Stimulated activated memory B cell treated with anti-CD40 and anti-IgM and Interleukin-4, amounts not matched to agents 10 μg/mL and 1 μg/mL and 100 μg/mL, for 72 hours (primary cell): ENCODE measurements at places on chromosomes 7 and 10.

- ATAC-seq = no peak
These were observed 44.2 kb upstream of the FOXL3 start for GRCh38 chr7:245574-246295.

GRCh38 chr10:127906548-127907377 is at the start of gene PTPRE:
TSS of gene PTPRE (plus strand) at chr10:127907103. CDS start at chr10:128040882, 133,779 bp downstream.
- ATAC-seq = peak; percentile 88

- ATAC-seq = no peak
These were observed 151.3 kb upstream of the FAM20C start for GRCh38 chr7:40799-41750.

DNA sequence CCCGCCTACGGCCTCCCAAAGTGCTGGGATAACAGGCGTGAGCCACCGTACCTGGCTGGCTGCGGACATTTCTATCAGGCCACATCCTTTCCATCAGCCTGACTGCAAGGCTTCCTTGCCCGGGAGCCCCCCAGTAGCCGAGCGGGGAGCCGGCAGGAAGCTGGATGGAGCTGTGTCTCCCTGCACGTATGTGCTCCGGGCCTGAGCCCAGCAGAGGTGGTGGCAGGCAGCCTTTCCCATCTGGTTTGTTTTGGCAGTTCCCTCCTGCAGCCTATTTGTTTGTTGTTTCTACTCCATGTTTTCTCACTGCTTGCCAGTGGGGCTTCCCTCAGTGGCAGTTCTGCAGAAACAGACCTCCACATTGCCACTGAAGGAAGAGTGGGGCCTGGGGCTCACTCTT is 5.4 kb downstream of the POP7 start:
- ATAC-seq = no peak

DNA sequence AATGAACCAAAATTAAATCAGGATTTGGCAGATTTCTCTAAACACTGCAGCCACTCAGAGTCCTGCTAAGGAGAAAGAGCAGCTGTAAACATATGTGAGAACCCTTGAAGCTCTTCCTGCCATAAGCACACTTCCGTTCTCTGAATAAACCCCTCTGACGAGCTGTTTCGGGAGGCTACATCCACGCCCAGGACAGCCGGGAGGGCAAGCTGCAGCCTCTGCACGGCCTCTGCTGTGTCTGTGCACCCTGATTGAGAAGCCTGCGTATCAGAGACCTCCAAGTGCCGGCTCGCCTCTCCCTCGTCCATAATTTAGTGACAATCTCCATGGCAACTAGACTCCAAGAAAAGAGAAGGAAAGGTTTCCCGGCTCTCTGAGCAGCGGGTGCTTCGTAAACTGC is 114.4 kb downstream of the PTPRN2 start:
- ATAC-seq = no peak

GRCh38 chr10:108775911-108776475 is 1147.3 kb downstream of the XPNPEP1 start:
- no peak for ATAC-seq
